RWPE2 (cell line): ENCODE measurements at places on chromosomes 4 and X.

DNA sequence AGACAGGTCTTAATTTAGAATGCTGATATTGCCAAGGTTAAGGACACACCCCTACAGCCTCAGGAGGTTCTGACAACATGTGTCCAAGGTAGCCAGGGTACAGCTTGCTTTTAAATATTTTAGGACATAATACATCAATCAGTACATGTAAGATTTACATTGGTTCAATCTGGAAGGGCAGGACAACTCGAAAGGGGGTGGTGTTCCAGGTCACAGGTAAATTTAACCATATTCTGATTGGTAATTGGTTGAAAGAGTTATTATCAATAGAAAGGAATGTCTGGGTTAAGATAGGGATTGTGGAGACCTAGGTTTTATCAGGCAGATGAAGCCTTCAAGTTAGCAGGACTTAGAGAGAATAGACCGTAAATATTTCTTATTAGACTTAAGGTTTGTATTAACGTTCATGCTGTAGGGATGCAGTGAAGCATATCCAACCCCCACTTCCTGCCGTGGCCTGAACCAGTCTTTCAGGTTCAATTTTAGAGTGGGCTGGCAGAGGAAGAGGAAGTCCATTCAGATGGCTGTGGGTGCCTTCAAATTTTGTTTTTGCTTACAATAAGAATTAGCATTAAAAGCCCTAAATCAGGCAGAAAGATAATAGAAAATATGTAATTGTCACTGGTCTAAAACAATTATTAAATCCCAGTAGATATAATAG, 136.5 kb upstream of the GALNTL6 start:
- no peak for DNase-seq

GRCh38 chr4:163967263-163967662, 472.8 kb downstream of the TMA16 start:
- DNase-seq = no peak

DNA sequence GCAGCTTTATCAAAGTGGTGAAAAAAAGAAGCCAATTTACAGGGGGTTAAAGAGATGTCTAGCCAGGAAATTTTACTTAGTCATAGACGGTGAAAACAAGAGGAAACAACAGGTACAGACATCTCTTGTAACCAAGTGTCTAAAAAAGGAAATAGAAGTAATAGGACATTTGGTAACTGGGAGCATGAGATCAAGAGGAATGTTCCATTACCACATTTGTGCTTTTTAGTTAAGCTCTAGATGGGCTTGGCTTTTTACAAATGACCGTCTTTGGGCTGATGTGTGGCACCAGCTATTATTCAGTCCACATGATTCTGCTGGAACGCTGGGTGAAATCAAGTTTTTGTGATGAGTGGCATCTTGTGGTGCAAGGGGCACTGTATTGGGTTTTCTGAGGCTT, 179.5 kb downstream of the SMIM20 start:
- DNase-seq = no peak

GRCh38 chrX:46169808-46170207, 375.4 kb downstream of the ZNF674 start:
- no peak for DNase-seq

DNA sequence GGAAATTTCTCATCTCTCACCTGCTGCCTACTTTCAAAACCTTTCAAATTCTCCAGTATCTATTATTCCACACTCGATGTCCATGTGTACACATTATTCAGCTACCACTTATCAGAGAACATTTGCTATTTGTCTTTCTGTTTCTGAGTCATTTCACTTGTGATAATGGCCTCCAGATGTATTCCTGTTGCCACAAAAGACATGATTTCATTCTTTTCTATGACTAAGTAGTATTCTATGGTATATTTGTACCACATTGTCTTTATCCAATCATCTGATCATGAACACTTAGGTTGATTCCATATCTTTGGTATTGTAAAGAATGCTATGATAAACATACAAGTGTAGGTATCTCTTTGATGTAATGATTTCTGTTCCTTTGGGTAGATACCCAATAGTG, 310.1 kb upstream of the SPOCK3 start:
- no peak for DNase-seq

DNA sequence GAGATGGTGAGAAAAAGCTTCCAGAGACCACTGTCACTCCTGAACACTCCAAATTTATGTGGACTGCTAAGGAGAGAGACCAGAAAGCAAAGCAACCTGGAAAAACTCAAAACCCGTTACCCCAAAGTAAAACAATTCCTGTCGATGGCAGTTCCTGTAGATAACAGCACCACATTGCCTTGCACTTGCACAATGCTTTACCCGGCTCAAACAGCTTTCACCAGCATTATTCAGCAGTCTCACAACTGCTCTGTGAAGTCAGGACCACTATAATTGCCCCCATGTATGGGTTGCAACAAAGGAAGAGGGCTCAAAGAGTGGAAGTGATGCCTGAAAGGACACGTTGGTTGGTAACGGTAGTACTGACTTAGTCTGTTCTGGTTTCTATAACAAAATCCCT, 234.8 kb downstream of the BCOR start:
- no peak for DNase-seq

DNA sequence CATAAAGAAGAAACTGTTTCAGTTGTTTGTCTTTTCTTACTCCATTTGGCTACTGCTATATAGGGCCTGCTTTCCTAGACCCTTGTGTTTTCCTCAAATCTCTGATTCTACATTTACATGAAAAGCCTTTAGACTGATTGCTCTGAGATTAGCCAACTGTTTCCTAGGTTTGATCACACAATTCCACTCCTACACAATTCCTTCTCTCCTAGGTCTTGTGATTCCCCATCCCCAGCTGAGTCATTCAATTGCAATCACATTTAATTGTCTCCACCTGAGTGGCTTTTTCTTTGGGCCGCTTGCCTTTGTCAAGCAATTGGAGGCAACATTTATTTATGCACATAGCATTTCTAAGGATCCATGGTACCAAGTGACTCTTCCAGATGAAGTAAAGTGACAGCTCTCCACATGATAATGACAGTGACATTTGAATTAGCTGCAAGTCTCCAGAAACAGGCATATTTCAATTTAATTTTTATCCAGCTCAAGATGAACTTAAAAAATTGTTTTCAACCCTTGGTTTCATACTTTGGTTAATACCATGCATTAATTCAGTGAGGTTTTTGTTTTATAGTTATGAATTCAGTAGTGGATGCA, 35.8 kb downstream of the ATXN3L start:
- no peak for DNase-seq

GRCh38 chr4:130077275-130077674, 981.3 kb downstream of the C4orf33 start:
- no peak for DNase-seq

DNA sequence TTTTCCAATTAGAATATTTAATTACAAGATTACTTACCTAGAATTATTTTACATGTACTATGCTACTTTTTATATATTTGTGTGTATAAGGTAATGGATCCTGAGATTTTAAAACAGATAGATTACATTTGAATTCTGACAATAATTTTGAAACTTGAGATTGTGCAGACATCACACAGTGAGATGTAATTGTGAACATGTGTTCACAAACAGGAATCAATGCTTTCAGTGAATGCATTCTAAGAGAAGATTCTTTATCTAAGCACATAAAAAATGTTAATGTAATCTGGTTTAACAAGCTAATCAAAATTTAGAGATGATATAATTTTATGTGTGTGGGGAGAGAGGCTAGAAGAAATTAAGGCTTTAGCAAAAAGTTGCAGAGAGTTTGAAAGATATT, 1925.5 kb downstream of the ARAP2 start:
- DNase-seq = no peak

- no peak for DNase-seq
Observed at GRCh38 chr4:177737387-177737940, 295.2 kb upstream of the AGA start.

- DNase-seq = no peak
Observed at GRCh38 chrX:23662187-23662586, 5.1 kb upstream of the PRDX4 start.

- DNase-seq = no peak
Observed at GRCh38 chrX:136346506-136346905, 45.7 kb downstream of the ADGRG4 start.

- DNase-seq = no peak
Observed at GRCh38 chr4:128601991-128602695, 207.4 kb upstream of the JADE1 start.
